Activated B cell treated with CpG ODN at 0.5 μM for 24 hours (primary cell): ENCODE measurements at places on chromosomes 16 and 17.
A peak's percentile ranks its signal among the peaks of the same experiment; 100 is the strongest.

GRCh38 chr17:45745601-45746494 is 38.3 kb upstream of the CRHR1 start:
- no peak for DNase-seq
- no peaks in the 10 kb centered on the region for H3K36me3 ChIP-seq
- no peak overlapping the region for H3K27ac ChIP-seq
- H3K4me1 ChIP-seq = no peaks in the 10 kb centered on the region
- H3K4me3 ChIP-seq = no peak overlapping the region

GRCh38 chr16:17632667-17633066 is 161.9 kb upstream of the XYLT1 start:
- DNase-seq = no peak
- H3K27me3 ChIP-seq = peaks cover 13% of the 10 kb centered on the region
- H3K36me3 ChIP-seq = no peaks in the 10 kb centered on the region
- no peak overlapping the region for H3K4me3 ChIP-seq

DNA sequence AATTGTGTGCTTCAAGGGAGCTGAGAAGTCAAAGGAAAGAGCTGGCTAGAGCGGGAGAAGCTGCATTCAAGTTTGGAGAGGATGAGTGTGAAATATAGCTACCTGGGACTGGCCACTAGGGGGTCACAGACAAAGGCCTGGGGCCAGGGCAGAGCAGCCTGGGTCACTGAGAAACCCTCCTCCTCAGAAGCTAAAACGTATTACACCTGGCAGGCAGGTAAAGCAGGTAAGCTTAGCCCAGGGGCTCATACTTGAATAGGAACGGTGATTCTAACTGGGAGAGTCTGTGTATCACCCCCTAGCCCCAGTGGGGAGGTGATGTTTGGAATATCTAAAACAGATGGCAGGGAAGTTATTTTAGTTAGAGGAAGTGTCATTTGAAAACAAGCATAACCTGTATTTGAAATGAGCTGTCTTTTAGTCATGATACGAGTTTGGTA is 6.8 kb downstream of the KRT37 start:
- H3K4me3 ChIP-seq = no peak overlapping the region
- DNase-seq = no peak
- no peak overlapping the region for H3K27ac ChIP-seq
- peaks cover 7% of the 10 kb centered on the region for H3K27me3 ChIP-seq
- no peaks in the 10 kb centered on the region for H3K36me3 ChIP-seq
- H3K4me1 ChIP-seq = peaks cover 5% of the 10 kb centered on the region

- H3K4me1 ChIP-seq = no peaks in the 10 kb centered on the region
- no peak for DNase-seq
- no peak overlapping the region for H3K4me3 ChIP-seq
- H3K27me3 ChIP-seq = no peaks in the 10 kb centered on the region
These were observed 103.4 kb downstream of the SNX11 start for GRCh38 chr17:48211011-48211410.

GRCh38 chr16:78957317-78958100 is 643.0 kb downstream of the MAF start:
- H3K4me3 ChIP-seq = no peak overlapping the region
- H3K27me3 ChIP-seq = peaks cover 2% of the 10 kb centered on the region
- no peak for DNase-seq
- H3K4me1 ChIP-seq = peaks cover 26% of the 10 kb centered on the region

- peaks cover 13% of the 10 kb centered on the region for H3K4me1 ChIP-seq
- H3K36me3 ChIP-seq = no peaks in the 10 kb centered on the region
- no peaks in the 10 kb centered on the region for H3K27me3 ChIP-seq
These were observed 48.3 kb upstream of the FBXO47 start for GRCh38 chr17:39015546-39015935.

GRCh38 chr16:72362973-72363372 is 191.0 kb upstream of the PMFBP1 start:
- no peak overlapping the region for H3K27ac ChIP-seq
- H3K36me3 ChIP-seq = peaks cover 10% of the 10 kb centered on the region
- H3K4me3 ChIP-seq = no peak overlapping the region
- no peak for DNase-seq
- no peaks in the 10 kb centered on the region for H3K27me3 ChIP-seq
- H3K4me1 ChIP-seq = no peaks in the 10 kb centered on the region

GRCh38 chr16:6728381-6728780 is 604.3 kb upstream of the RBFOX1 start:
- H3K4me1 ChIP-seq = no peaks in the 10 kb centered on the region
- H3K27me3 ChIP-seq = no peaks in the 10 kb centered on the region
- DNase-seq = no peak
- no peaks in the 10 kb centered on the region for H3K36me3 ChIP-seq
- no peak overlapping the region for H3K4me3 ChIP-seq

DNA sequence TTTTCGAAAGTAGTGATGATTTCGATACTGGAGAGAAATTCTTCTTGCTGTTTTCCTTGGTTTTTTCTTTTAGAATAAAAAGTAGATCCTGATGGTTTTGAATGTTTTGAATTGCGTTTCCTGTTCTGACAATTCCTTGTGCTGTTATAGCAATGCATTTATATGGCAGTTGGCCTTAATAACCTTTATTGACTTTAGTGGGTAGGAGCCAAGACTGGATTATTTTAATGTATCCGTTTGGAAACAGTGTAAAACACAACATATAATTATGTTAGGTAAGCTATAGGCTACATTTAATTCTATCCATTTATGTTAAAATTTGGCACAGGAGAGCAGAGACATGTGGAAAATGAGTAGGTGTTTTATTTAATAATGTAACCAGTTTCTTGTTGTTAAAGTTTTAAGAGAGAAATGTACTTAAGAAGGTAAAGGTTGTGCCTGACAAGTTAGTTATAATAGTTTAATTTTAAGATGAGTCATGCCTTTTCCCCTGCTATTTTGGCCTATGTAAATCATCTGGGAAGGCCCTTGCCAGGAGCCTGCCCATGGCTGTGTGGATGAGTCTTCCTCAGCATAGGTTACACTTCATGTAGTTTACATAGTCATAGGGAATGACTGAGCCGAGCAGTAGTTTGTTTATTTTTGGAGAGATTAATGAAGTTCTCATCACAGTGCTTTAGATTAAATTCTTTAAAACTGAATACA is 189.9 kb downstream of the FTO start:
- no peaks in the 10 kb centered on the region for H3K27me3 ChIP-seq
- H3K4me1 ChIP-seq = no peaks in the 10 kb centered on the region
- peaks cover 27% of the 10 kb centered on the region for H3K36me3 ChIP-seq
- H3K4me3 ChIP-seq = no peak overlapping the region

- no peak overlapping the region for H3K4me3 ChIP-seq
- H3K27ac ChIP-seq = no peak overlapping the region
- H3K4me1 ChIP-seq = peaks cover 1% of the 10 kb centered on the region
- no peaks in the 10 kb centered on the region for H3K36me3 ChIP-seq
- no peak for DNase-seq
These were observed 61.1 kb upstream of the CIBAR2 start for GRCh38 chr16:85173146-85173980.

DNA sequence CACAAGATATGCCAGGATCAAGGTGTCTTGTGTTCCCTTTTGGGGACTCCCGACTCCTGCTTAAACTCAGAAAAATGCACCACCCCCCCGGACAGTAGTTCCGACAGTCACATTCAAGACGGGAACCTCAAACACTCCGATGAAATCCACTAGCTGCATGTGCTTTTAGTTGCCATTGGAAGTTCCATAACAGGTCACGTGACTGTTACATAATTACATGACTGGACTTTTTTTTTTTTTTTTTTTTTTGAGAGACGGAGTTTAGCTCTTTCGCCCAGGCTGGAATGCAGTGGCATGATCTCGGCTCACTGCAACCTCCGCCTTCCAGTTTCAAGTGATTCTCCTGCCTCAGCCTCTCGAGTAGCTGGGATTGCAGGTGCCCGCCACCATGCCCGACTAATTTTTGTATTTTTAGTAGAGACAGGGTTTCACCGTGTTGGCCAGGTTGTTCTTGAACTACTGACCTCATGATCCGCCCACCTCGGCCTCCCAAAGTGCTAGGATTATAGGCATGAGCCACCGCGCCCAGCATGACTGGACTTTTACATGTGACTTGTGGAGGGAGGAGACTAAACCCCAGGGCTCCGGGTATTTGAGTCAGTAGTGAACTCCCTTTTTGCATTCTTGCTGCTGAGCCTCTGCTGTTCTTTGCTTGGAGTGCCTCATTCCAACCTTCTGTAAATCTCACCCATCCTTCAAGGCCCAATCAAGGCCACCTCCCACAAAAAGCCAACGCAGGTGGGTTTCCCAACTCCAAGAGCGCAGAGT is 1.6 kb downstream of the SIRT7 start:
- no peak for DNase-seq
- H3K4me1 ChIP-seq = peaks cover 29% of the 10 kb centered on the region
- H3K27ac ChIP-seq = peak overlapping the region; percentile 41
- H3K4me3 ChIP-seq = peak overlapping the region; percentile 82
- H3K27me3 ChIP-seq = no peaks in the 10 kb centered on the region
- H3K36me3 ChIP-seq = peaks cover 61% of the 10 kb centered on the region

GRCh38 chr17:61731330-61731729 is 132.0 kb downstream of the BRIP1 start:
- no peak overlapping the region for H3K27ac ChIP-seq
- H3K36me3 ChIP-seq = no peaks in the 10 kb centered on the region
- DNase-seq = no peak

DNA sequence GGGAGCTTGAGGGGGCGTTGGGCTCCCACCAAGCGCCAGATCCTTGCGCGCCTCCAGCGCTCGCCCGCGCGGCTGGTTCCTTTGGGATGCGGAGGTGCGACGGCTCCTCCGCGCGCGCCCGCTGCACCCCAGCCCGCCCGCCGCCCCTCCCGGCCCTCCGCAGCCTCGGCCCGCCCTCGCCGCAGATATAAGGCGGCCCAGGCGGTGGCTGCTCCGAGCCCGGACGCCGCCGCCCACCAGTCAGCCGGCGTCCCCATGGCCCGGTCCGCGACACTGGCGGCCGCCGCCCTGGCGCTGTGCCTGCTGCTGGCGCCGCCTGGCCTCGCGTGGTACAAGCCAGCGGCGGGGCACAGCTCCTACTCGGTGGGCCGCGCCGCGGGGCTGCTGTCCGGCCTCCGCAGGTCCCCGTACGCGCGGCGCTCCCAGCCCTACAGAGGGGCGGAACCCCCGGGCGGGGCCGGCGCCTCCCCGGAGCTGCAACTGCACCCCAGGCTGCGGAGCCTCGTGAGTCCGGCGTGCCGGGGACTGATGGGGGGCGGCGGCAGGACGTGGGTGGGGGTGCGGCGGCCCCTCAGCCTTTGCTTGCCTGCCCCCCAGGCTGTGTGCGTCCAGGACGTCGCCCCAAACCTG is at the start of gene NPB:
NPB (plus strand) TSS at position 216 of the 630 bp plus-strand sequence; CDS start at position 256, 40 bp downstream.
- peaks cover 40% of the 10 kb centered on the region for H3K36me3 ChIP-seq
- peaks cover 5% of the 10 kb centered on the region for H3K4me1 ChIP-seq
- no peak for DNase-seq
- no peak within 1 kb of the TSS for H3K27ac ChIP-seq
- H3K27me3 ChIP-seq = peaks cover 10% of the 10 kb centered on the region
